ENCODE measurements at places on chromosomes 2 and 18.

DNA sequence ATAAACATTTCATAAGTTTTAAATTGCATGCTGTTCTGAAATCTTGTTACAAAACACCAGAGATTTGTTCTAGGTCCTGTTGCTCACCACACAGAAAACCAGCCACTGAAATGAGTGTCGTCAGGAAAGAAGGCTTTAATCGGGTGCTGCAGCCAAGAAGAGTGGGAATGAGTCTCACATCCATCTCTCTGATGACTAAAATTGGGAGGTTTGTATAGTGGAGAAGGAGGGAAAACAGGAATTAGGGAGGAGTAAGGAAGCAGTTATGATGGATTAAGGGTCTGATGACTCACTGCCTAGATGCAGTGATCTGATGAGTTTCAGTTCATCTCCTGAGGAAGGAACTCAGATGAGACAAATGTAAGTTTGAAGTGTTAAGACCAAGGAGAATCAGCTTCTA is 42.1 kb upstream of the GPR39 start:
- no peak for DNase-seq

DNA sequence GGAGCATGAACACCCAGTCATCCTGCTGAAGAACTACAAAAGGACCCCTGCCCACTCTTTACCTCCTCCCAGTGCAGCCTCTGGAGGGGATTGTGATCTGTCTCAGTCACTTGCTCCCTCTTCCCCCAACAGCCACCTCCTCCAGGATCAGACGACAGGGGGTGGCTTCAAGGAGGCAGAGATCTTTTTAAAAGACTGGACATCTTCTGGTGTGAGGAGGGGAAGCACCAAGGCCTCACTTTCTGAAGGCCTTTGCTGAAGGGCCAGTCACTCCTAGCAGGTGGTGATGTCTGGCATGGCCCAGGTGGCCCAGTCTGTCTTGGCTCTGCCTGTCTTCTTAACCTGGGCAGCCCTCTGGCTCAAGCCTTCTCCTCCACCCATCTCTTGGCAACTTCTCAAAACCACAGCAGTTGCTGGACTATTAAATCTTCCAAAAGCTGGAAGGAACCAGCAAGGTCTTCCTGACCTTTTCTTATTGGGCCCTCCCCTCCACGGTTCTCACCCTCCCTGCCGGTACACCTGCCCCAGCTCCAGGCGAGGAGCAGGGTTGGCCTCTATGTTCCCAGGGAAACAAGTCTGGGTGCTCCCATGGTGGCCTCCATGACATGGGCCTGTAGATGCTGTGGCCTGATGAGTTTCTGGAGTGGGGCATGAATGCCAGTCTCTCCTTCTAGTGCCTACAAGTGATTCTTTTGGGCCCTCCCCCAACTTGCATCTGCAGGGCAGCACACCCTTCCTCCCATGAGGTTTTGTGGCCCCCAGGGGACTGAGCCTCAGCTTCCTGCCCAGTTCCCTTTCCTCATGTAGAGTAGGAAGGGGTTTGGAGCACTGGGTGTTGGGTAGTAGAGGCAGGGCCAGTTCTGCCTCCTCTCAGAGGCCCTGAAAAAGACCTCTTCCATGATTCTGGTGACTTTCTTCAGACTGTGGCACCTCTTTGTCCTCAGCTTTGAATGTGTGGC is 5.0 kb upstream of the ATP6V1B1 start:
- peak; percentile 42 for DNase-seq

GRCh38 chr2:46367286-46367685 is 70.1 kb downstream of the EPAS1 start:
- DNase-seq: no peak

DNA sequence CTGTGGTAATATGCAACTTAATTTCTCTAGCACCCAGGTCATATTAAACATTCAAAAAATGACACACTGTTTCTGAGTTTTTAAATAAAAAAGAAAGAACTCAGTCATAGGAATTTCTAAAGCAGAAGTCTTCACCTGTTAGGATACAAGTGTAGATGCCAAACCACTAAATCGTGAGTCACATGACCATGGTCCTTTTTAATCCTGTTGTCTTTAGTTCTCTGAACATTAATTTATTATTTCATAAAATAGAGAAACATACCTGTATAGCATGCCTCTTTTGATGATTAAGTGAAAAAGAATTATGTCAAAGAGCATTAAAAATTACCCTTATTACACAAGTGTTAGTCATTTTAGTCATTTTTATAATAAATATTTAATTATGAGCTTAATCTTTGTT is 398.8 kb downstream of the CCDC85A start:
- DNase-seq: no peak

DNA sequence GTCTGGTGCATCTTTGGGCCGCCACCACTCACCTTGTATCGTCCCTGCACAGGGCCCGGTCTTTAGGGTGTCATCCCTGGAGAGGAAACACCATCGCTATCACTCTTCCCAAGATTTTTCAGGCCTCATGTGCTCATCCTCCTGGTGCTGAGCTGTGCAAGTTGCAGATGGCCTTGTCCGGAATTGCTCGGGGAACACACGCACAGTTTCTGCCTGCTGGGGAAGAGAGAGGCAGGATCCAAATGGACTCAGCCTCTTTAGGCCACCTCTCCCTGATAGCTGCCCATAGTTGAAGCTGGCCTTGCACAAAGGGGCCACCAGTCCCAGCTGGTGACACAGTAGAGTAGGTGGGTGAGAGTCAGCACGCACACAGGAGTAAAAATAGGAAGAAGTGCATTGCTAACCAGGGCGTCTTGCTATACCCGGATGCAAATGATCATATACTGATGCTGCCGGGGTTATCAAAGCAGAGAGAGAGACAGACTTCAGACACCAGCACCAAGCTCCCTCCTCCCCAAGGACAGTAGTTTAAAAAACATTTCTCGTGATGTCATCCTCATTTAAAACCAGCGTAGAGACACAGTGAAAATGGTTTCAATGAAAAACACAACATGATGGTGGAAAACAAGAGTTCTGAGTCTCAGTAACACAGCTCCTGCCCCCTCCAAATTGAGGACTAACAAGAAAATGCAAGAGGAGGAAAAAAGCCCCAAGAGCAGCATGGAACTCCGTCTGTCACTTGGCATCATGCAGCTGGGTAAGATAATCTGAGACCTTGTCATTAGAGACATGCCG is 147.5 kb upstream of the NCK2 start:
- DNase-seq: no peak

DNA sequence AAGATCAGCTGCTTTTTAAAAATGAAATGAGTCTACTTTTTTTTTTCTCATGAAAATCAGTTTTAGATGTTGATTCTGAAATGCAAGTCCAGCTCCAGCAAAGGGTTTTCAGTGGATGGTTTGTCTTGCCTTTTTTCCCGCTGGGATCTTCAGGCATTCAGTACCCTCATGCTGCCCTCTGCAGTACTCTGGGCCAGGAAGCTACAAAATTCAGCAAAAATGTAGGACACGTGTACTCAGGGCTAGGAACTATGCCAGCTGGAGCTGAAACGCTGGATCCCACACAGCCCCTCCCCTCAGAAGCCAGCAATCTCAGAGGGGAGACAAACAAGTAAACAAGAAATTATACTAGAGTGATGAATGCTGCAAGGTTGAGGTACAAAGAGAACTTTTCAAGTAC is 97.3 kb downstream of the MMADHC start:
- no peak for DNase-seq

- DNase-seq: no peak
These were observed 537 bp upstream of the STAT4 start for GRCh38 chr2:191151331-191151730.

DNA sequence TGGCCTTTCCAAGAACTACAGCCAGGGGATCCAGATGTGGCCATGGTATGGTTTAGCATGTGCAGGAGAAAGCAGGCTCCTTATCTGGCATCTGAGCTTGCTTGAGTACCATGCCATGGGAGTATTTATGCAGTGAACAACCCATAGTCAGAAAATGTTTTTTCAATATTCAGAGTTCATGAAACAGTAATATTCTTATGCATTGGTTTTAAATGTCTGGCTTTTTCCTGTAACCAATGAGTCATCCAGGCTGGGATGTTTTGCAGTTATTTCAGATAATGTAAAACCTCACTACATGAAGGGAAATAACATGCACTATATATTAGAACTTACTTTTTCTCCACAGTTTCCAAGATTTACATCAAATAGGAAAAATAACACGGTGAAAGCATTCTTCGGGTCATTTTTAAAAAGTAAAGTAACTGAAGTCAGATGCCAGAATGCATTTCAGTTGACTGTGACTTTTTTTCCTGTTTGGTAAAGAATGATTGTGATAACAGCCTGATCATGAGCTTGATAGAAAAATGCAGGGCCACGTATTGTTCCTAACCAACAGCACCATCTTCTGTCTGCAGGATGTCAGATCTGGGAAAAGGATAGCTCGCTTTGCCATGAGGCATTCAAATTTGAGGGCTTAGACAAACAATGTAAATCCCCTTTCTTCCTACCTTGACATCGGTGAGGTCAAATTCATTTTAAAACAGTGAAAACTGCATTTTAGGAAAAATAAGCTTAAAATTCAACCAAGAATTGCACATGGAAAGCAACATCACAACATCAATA is 152.8 kb downstream of the DSC3 start:
- no peak for DNase-seq

DNA sequence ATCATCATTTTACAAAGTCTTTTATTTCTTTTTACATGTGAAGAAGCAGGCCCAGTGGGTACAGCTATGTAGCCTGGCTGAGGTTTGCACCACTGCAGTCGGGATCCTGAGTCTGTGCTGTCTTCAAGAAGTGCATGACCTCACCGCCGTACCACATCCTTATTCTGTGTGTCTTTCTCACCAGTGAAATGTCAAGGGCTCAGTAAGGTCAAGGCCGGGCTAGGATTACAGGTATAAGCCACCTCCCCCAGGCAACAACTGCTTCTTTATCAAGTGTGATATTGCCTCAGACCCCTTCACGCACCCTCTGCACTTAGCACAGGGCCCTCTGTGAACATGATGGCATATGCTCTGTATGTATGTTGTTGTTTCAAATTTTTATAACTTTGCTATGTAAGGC is 76.7 kb downstream of the PIEZO2 start:
- DNase-seq: no peak
